Fibroblast of skin of scalp (primary cell): ENCODE measurements at places on chromosomes 7 and 10.

- DNase-seq, result no peak
Observed at GRCh38 chr7:49778731-49779270, 5.4 kb downstream of the VWC2 start.

- DNase-seq, result peak; percentile 52
Observed at GRCh38 chr7:137772316-137772715, 74.5 kb downstream of the DGKI start.

DNA sequence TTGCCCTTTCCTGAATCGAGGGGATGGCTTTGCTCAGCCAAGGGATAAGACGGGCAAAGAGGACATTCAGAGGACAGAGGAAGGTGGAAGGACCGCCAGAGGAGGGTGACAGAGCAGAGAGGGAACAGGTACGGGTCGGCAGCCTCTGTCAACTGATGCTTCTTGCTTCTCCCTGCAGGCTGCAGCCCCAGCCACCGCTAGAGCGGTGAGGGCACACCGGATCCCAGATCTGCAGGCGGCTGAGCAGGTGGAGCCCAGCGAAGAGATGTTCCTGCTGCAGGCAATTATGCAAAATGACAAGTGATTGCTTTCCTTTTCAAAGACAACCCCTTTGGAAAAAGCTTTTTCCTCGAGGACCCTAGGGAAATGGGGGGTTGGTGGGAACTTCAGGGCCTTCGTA is 181.9 kb upstream of the ANKRD30A start:
- DNase-seq, result no peak

- DNase-seq, result no peak
Observed at GRCh38 chr10:69057261-69057950, 30.5 kb upstream of the SRGN start.
